Ovary (tissue), 10 donors: ENCODE measurements at places on chromosomes 2 and 18. TPM values are rescaled to one million over a fixed set of nuclear protein-coding genes. Genes with fewer than 3 reads are reported as not detected.

DNA sequence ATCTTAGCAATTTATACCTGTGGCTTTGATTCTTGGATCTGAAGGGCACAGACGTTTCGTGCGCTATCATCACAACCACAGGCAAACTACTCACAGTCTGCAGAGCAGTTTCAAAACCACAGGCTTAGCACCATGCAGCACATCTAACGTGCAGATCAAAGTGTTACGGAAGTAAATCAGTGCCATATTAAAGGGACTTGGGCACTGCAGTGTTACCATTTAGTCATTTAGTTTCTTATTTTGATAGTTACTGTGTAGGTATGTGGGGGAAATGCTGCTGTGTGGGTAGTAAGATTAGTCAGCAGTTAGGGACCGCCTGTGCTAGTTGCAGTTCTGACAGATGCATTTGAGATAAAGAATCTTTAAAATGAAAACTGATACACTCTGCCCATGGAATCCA is 384.0 kb downstream of the NBAS start:
- no peak for DNase-seq

DNA sequence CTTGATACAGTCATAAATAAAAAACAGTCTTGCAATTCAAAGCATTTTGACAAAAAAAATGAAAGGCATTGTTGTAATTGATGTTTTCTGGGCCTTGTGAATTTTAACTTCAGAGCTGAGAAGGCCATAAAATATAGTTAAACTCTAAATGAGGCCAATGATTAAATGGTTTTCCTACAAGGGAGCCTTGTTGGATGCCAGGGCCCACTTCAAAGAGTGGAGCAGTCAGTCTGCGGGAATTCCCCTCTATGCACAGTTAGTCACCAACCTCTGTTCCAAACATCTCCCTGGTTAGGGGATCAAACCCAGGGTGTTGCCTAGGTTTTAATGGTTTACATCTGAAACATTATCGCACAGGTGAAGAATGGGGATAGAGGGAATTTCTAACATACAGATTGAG is 143.4 kb downstream of the NCKAP5 start:
- no peak for DNase-seq

DNA sequence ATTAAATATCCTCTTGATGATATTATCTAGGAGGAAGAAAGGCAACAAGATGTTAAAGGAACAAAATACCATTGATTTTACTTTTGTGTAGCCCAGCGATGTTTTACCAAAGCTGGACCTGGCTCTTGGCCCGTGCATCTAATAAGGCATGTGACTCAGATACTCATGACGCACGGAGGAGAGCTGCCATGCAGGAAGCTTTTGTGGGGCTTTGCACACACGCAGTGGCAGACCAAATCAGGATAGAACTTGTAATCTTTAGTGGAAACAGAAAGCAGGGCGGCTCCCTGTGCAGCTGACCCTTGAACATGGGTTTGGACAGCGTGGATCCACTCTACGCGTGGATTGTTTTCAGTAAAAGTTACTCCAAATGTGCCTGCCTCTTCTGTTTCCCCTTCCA is 190.0 kb downstream of the NAPG start:
- DNase-seq: no peak

DNA sequence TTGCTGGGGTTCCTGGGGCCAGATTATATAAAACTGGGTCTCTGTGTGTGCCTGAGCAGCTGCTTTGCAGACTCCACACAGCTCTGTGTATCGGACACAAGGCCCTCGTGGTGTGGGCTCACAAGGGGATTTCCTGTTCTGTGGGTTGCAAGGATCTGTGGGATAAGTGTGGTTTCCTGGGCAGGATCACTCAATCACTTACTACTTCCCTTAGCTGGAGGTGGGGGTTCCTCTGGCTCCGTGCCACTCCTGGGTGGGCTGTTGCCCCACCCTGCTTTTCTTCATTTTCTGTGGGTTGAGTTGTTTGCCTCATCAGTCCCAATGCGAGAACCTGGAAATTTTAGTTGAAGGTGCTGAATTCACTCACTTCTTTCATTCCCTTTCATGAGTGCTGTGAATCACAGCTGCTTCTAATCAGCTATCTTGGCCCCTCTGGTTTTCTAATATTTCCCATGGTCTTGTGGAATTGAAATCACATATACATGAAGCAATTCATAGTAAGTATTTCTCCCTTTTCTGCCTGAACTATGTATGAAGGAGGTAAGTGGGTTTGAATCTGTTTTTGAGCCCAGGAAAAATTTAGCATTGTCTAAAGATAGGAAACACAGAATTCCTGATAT is 196.3 kb downstream of the DCDC2C start:
- no peak for DNase-seq

DNA sequence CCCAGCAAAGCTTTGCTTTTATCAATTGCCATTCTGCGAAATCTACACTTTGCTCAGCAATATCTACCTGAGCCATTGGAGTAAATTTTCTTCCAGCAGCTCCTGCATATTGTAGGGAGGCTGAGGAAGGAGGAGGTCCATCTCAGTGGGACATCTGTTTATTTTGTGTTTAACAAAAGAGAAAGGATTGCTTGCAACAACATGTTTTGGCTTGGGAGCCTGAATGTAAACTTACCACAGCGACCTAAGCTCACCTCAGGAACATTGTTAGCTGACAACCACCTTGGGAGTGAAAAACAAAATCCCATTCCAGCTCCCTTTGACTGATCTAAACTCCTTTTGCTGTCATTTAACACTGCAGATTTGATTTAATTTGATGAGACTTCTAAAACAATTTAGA is 356.1 kb downstream of the SS18 start:
- DNase-seq: no peak

DNA sequence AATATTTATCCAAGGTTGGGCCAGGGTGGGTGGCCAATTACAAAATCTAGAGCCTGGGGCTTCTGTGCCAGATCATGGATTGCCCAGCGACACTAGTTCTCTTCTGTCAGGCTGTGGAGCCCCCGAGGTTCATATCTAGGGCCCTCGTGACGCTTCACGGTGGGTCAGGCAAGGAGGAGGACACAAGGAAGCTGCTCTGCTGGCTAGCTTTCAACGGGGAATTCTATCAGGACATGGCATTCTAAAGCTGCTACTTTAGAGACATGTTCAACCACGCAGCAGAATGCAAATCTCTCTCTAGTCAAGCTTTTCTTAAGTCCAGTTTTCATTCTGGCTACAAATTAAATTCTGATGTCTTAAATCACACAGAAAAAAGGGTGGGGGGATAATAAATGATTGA is 180.2 kb downstream of the THADA start:
- no peak for DNase-seq

ZNF804A gene
- polyA plus RNA-seq: 0.28 TPM

ADGRF3 gene
- polyA plus RNA-seq: 0.06 TPM

TGIF1 gene
- polyA plus RNA-seq: 78.1 TPM

UGT1A10 gene
- polyA plus RNA-seq: not detected

RMC1 gene
- 29.5 TPM for polyA plus RNA-seq
